ENCODE measurements at places on chromosomes 11 and 22. TPM values are rescaled to one million over a fixed set of nuclear protein-coding genes. Genes with fewer than 3 reads are reported as not detected.

- no peak within 1 kb of the TSS for H3K27ac ChIP-seq
- H3K27me3 ChIP-seq = no peaks in the 10 kb centered on the region
- H3K4me3 ChIP-seq = no peak within 1 kb of the TSS
- H3K4me1 ChIP-seq = no peaks in the 10 kb centered on the region
These were observed at the start of gene MPEG1 for GRCh38 chr11:59212744-59213631. Gene MPEG1 (minus strand): TSS chr11:59212927. CDS start chr11:59212865, 62 bp downstream.

DNA sequence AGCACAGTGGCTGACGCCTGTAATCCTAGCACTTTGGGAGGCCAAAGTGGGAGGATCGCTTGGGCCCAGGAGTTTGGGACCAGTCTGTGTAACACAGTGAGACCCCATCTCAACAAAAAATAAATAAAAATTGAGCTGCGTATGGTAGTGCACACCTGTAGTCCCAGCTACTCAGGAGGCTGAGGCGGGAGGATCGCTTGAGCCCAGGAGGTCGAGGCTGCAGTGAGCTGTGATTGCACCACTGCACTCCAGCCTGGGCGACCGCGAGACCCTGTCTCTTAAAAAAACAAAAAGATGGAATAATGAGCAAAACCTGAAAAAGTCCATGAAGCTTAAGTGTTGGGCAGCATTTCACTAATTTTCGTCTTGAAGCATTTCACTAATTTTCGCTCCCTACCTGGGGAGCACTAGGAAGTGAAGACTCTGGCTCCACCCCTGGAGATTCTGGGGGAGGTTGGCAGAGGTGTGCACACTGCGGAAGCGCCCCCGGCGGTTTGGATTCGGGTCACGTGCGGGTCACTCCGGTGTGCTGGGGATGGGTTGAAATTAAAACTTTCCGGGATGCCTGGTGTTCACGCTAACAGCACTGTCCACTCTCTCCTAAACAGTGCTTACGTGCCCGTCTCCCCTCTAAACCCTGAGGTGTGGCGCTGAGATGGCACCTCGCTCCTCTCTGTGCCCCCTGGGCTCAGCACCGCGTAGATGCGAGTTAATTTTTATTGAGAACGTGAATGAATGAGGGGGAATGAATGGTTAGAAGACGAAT, 906 bp upstream of the NAA40 start:
- H3K36me3 ChIP-seq = no peaks in the 10 kb centered on the region
- DNase-seq = no peak
- H3K4me1 ChIP-seq = peaks cover 35% of the 10 kb centered on the region
- H3K4me3 ChIP-seq = peak overlapping the region; percentile 79
- peak overlapping the region; percentile 88 for H3K27ac ChIP-seq

DNA sequence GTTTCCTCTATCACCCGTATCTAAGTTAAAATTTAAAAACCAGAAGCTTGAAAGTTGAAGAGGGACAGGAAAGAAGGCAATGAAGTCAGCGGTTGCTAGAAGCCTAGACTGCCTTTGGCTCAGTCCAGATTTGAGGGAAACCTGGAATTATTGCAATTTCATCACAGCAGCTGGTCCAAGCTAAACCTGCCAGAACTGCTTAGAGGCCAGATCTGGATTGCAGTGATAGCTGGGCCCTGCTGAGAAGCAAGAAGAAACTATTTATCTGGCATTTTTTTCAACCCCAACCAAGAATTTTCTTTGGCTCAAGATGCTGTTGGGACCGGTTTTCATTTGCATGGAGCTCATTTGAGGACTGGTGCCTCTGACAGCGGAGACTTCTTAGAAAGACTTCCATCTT, 121.5 kb upstream of the TEAD1 start:
- no peaks in the 10 kb centered on the region for H3K4me1 ChIP-seq
- no peaks in the 10 kb centered on the region for H3K27me3 ChIP-seq
- no peak overlapping the region for H3K27ac ChIP-seq
- H3K4me3 ChIP-seq = no peak overlapping the region
- no peaks in the 10 kb centered on the region for H3K36me3 ChIP-seq

- no peak for DNase-seq
- H3K36me3 ChIP-seq = no peaks in the 10 kb centered on the region
- H3K4me3 ChIP-seq = no peak overlapping the region
- H3K4me1 ChIP-seq = no peaks in the 10 kb centered on the region
These were observed 242.0 kb downstream of the TENM4 start for GRCh38 chr11:79198898-79199250.

GRCh38 chr11:78708388-78708787, 133.7 kb upstream of the NARS2 start:
- H3K36me3 ChIP-seq = no peaks in the 10 kb centered on the region
- DNase-seq = no peak
- H3K4me1 ChIP-seq = no peaks in the 10 kb centered on the region
- H3K27me3 ChIP-seq = no peaks in the 10 kb centered on the region
- H3K27ac ChIP-seq = no peak overlapping the region

DNA sequence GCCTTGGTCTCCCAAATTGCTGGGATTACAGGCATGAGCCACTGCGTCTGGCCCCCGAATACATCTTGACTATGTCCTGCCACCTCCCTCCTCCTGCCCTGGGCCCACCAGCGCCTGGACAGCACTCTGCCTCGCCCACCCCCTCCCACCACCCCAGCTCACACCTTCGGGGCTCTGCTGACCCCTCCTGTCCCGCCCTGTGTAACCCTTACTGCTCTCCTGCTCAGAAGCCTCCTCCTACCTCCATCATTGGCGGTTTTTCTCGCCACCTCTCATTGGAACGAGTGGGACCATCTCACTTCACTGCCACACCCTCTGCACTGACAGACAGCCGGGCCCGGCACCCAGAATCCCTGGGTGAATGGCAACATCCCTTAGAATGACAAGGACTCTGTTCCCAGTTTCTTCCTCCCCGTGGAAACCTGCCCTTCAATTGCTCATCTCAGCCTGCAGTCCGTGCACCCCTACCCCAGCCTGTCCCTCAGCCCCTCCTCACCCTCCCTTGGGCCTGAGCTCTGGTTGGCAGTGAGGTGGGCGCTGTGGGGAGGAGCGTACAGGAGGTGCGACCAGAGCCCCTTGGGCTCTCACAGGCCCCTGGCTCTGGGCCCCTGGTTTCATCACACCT, 32.2 kb downstream of the LRRC74B start:
- no peak overlapping the region for H3K27ac ChIP-seq
- no peak overlapping the region for H3K4me3 ChIP-seq
- DNase-seq = no peak
- no peaks in the 10 kb centered on the region for H3K36me3 ChIP-seq
- H3K4me1 ChIP-seq = no peaks in the 10 kb centered on the region

- no peaks in the 10 kb centered on the region for H3K4me1 ChIP-seq
- H3K36me3 ChIP-seq = no peaks in the 10 kb centered on the region
- H3K27ac ChIP-seq = no peak overlapping the region
- DNase-seq = no peak
These were observed 77.4 kb downstream of the FAM168A start for GRCh38 chr11:73520353-73521061.

RPS6KB2 gene
- 44.6 TPM for total RNA-seq

Measured in right atrium auricular region (tissue), 2 donors.